ENCODE measurements at places on chromosomes 4 and X.
A peak's percentile ranks its signal among the peaks of the same experiment; 100 is the strongest.

DNA sequence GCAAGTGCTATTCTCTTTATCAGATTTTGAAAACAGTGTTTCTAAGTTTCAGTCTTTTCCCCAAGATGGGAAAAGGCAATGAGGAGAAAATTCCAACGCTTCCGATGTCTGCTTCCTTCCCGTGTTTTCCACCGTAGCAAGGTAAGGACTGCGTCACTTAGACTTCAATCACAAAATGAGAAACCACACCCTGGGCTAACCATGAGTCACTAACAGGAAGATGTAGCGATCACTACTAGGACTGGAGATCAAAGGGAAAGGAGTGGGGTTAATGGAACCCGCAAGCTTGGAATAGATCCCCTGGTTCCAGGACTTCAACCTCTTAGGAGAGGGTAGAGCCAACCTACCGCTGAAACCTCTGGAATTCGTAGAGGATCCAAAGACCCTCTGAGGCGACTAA is 250.7 kb upstream of the ZFP42 start:
- no peak for DNase-seq

- no peak for DNase-seq
Measured at GRCh38 chrX:17390419-17390850, 15.4 kb downstream of the NHS start.

DNA sequence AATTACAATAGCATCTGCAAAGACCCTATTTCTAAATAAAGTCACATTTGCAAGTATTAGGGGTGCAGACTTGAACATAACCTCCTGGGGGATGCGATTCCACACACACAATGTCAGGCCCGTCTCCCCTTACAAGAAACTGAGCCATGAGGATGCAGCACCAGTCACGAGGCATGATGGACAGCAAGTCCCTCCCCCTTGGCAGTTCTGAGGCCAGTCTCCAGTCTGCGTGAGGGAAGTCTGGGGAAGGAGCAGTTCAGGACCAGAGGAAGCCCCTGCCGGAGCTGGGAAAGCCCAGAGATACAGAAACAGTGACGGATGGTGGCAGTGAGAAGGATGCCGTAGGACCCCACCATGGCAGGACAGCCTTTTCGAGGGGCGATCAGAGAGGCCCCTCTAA is 9.4 kb downstream of the FAM53A start:
- DNase-seq = no peak

- DNase-seq = no peak
Measured at GRCh38 chrX:151151665-151152267, 24.6 kb upstream of the GPR50 start.

DNA sequence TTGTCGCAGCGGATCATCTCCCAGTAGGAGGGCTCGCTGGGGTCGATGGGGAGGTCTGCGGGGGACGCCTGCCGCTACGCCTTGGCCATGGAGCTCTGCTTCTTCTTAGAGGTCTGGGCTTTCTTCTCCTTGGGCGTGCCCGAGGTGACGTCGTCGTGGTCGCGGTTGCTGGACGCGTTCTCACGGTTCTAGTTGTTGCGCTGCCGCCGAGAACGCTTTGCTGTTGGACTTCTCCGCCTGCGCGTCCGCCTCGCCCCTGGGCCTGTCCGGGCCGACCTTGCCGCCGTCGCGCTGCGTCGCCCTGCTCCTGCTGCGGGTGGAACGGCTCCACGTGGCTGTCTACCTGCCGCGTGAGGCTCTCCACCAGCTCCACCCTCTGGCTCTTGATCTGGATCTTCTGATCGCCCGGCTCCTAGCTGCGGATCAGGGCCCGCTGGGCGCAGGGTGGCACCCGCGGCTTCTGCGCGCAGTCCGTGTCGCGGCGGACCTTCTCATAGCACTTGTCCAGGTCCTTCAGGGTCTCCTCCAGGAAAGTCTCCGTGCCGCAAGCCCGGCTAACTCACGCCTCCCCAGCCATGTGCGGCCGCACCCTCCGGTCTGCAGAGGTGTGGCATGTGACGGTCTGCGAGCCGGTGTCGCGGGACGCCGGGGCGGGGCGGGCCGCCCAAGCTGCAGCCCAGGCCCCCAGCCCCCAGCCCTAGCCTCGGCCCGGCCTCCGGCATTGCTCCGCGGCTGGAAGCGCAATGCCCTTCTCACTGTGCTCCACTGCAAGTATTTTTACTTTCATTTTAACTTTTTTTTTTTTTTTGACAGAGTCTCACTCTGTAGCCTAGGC is 40.5 kb upstream of the OGT start:
- DNase-seq = peak; percentile 15

GRCh38 chr4:108683479-108683878 is 33.1 kb downstream of the OSTC start:
- no peak for DNase-seq

GRCh38 chrX:110133735-110134370 is 130.9 kb downstream of the TMEM164 start:
- DNase-seq = no peak

- DNase-seq = no peak
Measured at GRCh38 chr4:151564321-151564720, 155.3 kb downstream of the FHIP1A start.

DNA sequence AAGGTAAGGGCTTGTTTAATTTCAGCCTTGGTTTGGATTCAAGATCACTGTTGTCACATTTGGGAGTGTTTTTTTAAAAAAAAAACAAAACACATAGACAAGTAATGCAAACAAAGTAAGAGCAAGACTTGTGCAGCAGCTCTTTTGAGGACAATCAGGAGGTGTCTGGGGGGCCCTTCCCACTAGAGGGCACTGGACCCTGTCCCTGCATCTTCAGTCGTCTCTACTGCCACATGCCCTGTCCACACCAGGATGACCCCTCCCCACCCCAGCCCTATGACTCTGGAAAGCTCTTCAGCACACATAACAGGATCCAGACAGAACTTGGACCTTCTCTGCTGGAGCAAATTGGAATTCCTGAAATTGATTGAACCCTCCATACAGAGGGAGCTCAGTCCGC is 71.0 kb downstream of the USP46 start:
- no peak for DNase-seq

- no peak for DNase-seq
Measured at GRCh38 chrX:111624169-111624568, 56.8 kb upstream of the ALG13 start.

DNA sequence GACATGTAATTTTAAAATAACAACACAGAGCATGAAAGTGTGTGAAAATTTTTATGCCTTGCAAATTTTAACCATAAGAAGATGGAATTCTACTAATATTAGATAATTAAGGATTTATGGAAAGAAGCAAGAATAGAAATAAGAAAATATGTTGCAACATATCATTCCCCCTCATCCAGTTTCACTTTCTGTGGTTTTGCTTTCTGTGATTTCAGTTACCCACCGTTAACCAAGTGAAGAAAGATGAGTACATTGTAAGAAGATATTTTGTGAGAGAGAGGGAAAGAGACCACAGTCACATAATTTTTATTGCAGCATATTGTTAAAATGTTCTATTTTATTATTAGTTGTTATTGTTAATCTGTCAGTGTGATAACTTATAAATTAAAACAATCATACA is 77.9 kb downstream of the ADAM29 start:
- no peak for DNase-seq

- DNase-seq = no peak
Measured at GRCh38 chrX:24990535-24990934, 25.2 kb downstream of the ARX start.

DNA sequence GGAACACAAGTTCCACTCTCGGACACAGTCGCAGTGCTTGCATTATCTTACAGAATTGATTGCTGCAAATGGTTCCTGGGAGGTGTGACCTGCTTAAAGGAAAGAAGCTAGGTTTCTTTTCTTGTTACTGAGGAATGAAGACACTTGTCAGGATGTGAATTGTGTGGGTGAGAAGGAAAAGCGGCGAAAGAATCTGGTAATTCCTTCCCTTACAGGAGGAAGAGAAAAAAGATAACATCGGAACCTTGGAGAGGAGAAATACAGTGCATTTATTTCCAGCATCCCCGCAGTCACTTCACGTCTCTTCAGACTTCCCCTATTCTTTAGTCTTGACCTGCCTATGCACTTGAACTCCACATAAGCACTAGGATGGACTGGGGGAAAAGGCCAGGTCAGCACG is 389 bp upstream of the CCSER1 start:
- DNase-seq = no peak

GRCh38 chr4:189974056-189974455 is 33.4 kb downstream of the FRG1 start:
- no peak for DNase-seq

GRCh38 chrX:113726898-113727297 is 857.0 kb upstream of the HTR2C start:
- no peak for DNase-seq

GRCh38 chrX:49039598-49040375 is 3.4 kb downstream of the TFE3 start:
- DNase-seq = peak; percentile 19

DNA sequence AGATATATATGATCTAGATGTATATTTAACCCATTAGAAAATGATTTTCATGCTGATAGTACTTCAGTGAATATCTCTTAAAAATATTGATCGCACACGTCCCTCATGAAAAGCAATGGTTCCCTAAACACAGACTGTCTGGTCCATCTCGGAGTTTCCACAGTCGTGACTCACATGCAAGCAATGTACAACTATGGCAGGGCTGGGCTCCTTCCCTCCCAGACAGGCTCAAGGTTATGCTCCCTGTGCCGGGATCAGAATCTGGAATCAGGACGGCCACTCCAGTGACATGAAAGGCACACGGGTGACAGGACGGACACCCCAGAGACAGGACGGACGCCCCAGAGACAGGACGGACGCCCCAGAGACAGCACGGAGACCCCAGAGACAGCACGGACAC is 40.2 kb upstream of the PPP2R3B start:
- no peak for DNase-seq

DNA sequence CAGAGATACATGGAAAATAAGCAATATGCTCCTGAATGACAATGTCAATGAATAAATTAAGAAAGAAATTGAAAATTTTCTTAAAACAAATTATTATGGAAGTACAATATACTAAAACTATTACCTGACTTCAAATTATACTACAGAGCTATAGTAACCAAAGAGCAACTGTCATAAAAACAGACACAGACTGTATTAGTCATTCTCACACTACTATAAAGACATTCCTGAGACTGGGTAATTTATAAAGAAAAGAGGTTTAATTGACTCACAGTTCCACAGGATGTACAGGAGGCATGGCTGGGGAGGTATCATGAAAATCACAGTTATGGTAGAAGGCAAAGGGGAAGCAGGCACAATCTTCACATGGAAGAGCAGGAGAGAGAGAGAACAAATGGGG is 60.0 kb upstream of the CYSLTR1 start:
- DNase-seq = no peak

GRCh38 chrX:148763896-148764295 is 263.5 kb downstream of the AFF2 start:
- DNase-seq = no peak

DNA sequence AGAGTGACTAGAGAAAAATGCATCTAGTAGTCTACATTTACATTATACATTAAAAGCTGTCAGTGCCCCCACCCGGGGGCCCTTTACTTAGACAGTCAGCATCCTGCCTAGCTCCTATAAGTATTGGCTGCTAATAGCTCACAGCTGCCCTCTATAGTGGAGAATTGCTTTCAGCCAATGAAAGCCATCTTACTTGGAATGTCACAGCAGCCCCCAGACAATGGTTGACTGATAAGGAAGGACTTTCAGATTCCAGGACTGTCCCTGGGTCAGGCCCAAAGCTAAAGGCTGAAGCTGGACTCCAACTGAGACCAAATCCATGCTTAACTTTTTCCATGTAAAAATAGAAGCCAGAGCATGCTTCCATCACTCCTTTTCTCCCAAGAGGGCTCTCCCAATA is 196.9 kb downstream of the ANKRD50 start:
- no peak for DNase-seq

GRCh38 chr4:36341936-36342335 is 60.5 kb downstream of the DTHD1 start:
- no peak for DNase-seq

DNA sequence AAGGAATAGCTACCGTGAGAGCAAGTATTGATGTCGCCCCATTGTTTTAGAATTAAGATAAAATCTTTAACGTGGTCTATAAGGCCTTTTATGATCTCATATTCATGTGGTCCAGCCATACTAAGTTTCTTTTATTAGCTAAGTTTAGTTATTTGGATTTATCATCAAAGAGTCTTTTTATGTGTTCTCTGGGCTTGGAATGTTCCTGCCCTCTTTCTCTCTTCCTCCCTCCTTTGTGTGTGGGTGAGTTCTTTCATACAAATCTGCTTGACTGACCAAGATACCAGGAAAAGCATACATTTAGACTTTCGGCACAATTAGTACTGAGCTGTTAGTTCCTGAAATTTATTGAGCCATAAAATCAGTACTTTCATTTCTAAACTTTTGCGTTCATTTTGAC is 11.3 kb downstream of the TDO2 start:
- DNase-seq = no peak

- DNase-seq = no peak
Measured at GRCh38 chr4:71783972-71784371, at the start of gene GC. GC (minus strand) TSS chr4:71784079; CDS start chr4:71784018, 61 bp downstream.

DNA sequence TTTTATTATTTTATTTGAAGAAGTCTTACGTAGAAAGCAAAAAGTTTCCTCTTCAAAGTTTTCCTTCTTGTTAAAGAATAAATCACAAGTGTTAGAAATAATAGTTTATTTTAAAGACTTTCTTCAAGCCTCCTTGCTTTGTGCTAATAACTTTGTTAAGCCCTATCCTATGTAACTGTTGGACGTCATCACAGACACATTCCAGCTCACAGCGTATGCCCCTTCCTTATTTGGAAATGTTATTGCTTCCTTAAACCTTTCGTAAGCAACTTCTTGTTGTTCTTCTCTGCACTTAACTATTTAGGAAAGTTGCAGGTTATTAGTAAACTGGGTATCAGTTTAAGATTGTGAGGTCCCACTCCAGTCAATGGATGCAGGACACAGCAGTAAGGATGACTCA is 7.6 kb upstream of the SRD5A3 start:
- no peak for DNase-seq

DNA sequence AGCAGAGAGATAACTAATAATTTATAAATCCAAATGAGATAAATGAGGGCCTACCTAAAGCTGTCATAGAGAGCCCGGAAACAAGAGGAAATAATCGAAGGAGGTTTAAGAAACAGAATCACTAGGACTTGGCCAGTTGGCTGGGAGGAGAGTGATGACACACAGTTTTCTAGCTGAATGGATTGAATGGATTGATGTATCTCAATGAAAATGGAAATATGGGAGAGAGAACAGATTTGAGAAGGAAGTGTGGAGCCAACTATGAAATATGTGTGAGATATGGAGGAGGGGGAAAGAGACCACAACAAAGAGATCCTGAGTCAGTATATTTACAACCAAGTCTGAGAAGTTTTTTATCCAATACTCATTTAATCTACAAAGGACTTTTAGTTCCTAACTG is 35.7 kb upstream of the CXXC4 start:
- DNase-seq = no peak

DNA sequence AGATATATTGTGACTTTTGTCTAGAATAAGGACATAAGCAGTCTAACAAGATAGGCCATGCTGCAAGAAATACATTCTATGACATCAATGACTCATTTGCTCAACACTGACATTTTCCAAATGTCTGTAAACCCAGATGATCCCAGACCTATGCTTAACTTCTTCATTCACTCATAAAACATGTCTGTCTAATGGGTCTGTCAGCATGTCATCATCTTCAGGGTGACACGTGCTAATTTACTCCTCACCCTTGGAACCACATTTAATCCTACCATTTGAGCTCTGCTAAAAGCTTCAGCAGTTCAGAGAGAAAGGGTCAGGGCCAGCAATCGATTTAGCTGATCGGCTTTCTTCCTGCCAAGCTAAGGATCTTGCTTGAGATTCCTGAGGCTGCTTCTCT is 109.4 kb upstream of the MAP3K15 start:
- DNase-seq = no peak
